ENCODE measurements at places on chromosomes 4 and X. TPM values are rescaled to one million over a fixed set of nuclear protein-coding genes. Genes with fewer than 3 reads are reported as not detected.

Gene SPARCL1
- total RNA-seq, result under 0.01 TPM

Gene RRH
- 0.09 TPM for total RNA-seq

Gene CDK16
- total RNA-seq, result 52.8 TPM

Gene SHROOM3
- total RNA-seq, result 1.6 TPM

Gene SPANXC
- not detected for total RNA-seq

Gene EVC
- total RNA-seq, result 36.8 TPM

Gene AWAT2
- not detected for total RNA-seq
